Activated CD4-positive, alpha-beta memory T cell treated with anti-CD3 and anti-CD28 coated beads, Interleukin-2, amount 10 ng/mL, durations not matched to agents 7 days and 5 days (primary cell): ENCODE measurements at places on chromosomes 6 and 20. TPM values are rescaled to one million over a fixed set of nuclear protein-coding genes. Genes with fewer than 3 reads are reported as not detected.

- no peak for DNase-seq
These were observed 38.8 kb downstream of the PPARD start for GRCh38 chr6:35381132-35381531.

GRCh38 chr6:42764911-42765648, 16.8 kb upstream of the BICRAL start:
- DNase-seq: no peak

DNA sequence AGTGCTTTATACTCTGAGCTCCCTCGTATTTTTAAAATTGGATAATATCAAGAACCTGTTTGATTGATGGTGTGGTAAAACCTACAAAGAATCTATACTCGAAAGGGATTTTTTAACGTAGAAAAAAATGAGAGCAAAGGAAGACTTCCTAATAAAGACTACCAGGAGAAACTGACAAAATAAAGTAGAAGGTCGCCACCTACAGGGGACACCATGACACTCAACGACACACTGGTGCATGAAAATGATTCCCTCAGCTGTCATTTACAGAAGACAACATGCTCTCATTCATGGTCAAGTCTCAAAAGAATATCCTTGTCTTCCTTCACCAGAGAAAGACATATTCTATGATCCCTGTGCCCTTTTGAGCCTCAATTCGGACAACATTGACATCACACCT, 10.1 kb upstream of the NHSL1 start:
- peak; percentile 59 for DNase-seq

Gene TMEM239
- not detected for total RNA-seq
